H1 (cell line): ENCODE measurements at places on chromosomes 1 and 21. TPM values are rescaled to one million over a fixed set of nuclear protein-coding genes. Genes with fewer than 3 reads are reported as not detected.

ACTN2 gene
- total RNA-seq: 3.4 and 4.1 TPM in 2 replicates

TSPAN1 gene
- not detected in 2 replicates for total RNA-seq

IL20 gene
- not detected in 2 replicates for total RNA-seq

NME7 gene
- 26.8 and 28.5 TPM in 2 replicates for total RNA-seq

CNKSR1 gene
- total RNA-seq: 13.0 and 14.5 TPM in 2 replicates

TMEM269 gene
- 0.35 and 0.61 TPM in 2 replicates for total RNA-seq

ALDH4A1 gene
- total RNA-seq: 29.4 and 30.3 TPM in 2 replicates

CA14 gene
- total RNA-seq: 52.1 and 52.3 TPM in 2 replicates

RNF115 gene
- 10.2 and 10.8 TPM in 2 replicates for total RNA-seq

SPRR3 gene
- total RNA-seq: not detected in 2 replicates

FAM151A gene
- not detected in 2 replicates for total RNA-seq

KIRREL1 gene
- 39.0 and 41.8 TPM in 2 replicates for total RNA-seq

TNFRSF25 gene
- total RNA-seq: 9.3 and 10.7 TPM in 2 replicates

ITLN2 gene
- total RNA-seq: 4.7 and 5.6 TPM in 2 replicates

TINAGL1 gene
- total RNA-seq: 9.7 and 11.2 TPM in 2 replicates

CDCA8 gene
- 41.6 and 43.9 TPM in 2 replicates for total RNA-seq

DAB1 gene
- 9.9 and 11.8 TPM in 2 replicates for total RNA-seq

OR10K2 gene
- total RNA-seq: not detected in 2 replicates

AMY1B gene
- not detected in 2 replicates for total RNA-seq

RNU1-1 gene
- total RNA-seq: 1,303 and 1,497 TPM in 2 replicates

ADAMTS5 gene
- total RNA-seq: 0.82 and 1.1 TPM in 2 replicates

EPHA10 gene
- total RNA-seq: 1.0 and 1.5 TPM in 2 replicates

C1orf210 gene
- 10.6 and 12.0 TPM in 2 replicates for total RNA-seq

SEMA6C gene
- total RNA-seq: 15.7 and 17.5 TPM in 2 replicates

GBP4 gene
- not detected in 2 replicates for total RNA-seq

LAMC1 gene
- 90.3 and 92.1 TPM in 2 replicates for total RNA-seq

CACNA1S gene
- total RNA-seq: not detected in 2 replicates

FCRL5 gene
- total RNA-seq: 1.0 and 1.1 TPM in 2 replicates

TDRD5 gene
- total RNA-seq: 1.3 and 1.4 TPM in 2 replicates

EVA1B gene
- total RNA-seq: 10.0 and 10.3 TPM in 2 replicates

SMIM11 gene
- 1.0 and 20.2 TPM in 2 replicates for total RNA-seq

OR2M3 gene
- not detected in 2 replicates for total RNA-seq

ETNK2 gene
- total RNA-seq: 20.1 and 23.1 TPM in 2 replicates
